ENCODE measurements at places on chromosomes 6 and 20.
A peak's percentile ranks its signal among the peaks of the same experiment; 100 is the strongest.

GRCh38 chr20:46512943-46513844 is at the start of gene ZNF334:
ZNF334 (minus strand) TSS chr20:46513559; CDS start chr20:46512102, 1,457 bp downstream.
- DNase-seq = peak; percentile 28

DNA sequence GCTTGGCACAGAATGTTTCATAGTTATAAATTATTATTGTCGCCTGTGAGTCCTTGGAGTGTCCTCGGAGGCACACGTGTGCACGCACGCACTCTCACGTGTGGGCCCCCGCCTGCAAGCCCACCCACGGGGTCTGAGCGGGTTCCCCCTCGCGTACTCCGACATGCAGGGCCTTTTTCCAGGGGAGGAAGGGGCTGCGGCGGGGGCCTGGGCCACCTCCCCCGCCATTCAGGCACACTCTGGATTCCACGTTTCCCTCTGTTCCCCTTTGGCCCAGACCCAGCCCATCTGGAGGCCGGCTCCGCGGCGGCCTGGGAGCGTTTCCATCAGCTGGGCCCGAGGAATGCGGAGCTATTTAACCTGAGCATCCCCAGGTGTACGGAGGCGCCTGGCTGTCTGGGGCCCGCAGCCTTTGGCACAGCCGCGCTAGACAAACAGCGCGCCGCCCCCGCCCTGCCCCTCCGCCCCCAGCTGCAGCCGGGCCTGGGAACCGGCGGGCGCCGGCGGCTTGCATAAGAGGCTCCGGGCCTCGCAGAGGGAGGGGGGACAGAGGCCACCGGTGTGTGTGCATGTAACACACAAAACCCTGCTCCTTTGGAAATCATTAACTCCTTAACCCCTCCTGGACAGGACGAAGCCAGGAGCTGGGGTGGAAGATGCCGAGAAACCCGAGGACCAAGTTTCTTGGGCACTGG is 3.3 kb downstream of the ID1 start:
- no peak for DNase-seq

- no peak for DNase-seq
Observed at GRCh38 chr6:43338243-43338642, 29.6 kb upstream of the CRIP3 start.

DNA sequence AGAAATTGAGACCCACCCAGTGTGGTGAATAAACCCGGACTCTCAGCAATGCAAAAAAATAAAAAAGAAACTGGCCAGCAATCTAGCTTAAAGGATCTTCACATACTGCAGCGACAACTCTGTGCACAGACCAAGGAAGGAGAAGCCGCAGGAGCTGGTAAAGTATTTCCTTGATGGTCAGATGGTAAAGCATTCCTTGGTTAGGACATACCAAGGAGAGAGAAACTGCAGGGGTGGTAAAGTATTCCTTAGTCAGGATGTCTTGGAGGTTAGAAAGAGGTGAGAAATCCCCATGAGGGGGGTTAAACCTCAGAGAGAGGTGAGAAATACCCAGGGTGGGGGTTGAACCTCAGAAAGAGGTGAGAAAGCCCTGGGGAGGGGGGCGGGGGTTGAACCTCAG is 86.8 kb downstream of the PLG start:
- DNase-seq = no peak

GRCh38 chr20:49415005-49415667 is 67.3 kb downstream of the KCNB1 start:
- DNase-seq = no peak

DNA sequence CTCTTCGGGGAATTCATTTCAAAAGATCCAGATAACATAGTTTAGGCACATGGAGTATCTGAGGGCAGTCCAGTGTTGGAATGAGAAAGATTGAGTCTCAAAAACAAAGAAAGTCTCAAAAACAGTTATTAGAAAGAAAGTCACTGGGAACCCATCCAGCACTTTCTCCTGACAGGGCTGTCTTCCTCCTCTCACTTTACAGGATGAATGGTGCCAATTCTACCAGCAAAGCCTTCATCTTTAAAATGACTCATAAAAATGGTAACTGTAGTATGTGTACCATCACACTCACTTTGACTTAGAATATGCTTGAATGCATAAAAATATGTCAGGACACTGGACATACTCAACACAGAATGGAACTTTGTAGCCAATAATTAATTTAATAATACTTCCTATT is 71.3 kb downstream of the SLC22A3 start:
- DNase-seq = no peak

DNA sequence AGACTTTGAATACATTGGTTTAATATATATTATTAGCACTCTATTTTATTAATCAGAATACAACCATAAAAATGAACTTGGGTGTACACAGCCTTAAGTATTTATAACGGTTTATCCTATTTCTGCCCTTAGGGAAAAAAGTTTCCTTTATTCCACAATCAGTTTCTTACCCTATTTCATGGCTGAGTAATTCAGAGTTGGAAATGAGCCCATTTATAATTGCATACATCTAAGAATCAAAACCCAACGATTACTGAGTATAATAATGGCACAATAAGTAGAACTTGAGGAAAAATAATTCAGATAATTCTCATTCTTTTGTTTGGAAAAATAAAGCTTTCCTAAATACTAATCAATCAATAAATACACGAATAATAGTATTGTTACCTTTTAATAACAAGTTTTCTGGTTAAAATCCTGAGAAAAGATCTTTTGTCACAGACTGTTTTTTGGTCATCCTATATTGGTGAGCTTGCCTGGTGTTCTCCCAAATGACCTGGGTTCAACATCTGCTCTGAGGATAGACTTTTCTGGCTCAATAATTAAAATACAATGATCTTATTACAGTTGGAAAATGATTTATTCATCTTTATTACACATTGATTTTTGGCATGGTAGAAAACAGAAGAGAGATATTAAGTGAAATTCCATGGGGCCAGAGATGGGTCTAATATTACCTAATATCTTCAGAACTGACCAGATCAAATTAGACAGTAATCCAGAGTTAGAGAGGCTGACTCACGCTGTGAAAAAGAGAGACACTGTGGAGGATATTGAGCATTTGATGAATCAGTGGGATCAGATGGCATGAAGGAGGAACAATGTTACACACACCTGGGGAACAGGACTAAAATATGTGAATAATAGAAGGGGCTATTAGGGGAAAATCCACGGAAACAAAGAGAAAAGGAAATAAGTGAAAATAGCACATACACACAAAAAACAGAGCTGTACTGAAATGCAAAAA is 162.1 kb upstream of the TBX18 start:
- DNase-seq = no peak

DNA sequence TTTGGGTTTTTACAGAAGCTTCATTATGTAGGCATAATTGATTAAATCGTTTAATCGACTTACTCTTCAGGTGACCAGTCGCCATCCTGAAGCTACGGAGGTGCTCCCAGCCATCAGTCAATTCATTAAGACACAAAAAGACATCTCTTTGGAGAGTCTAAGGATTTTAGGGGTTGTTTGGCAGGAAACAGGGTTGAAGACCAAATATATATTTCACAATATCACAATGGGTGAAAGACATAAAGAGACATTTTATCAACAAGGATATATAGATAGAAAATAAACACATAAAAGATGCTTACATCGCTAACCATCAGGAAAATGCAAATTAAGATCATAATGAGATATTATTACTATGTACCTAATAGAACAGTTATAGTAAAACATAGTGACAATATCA is 104.0 kb upstream of the SIRPG start:
- DNase-seq = no peak

DNA sequence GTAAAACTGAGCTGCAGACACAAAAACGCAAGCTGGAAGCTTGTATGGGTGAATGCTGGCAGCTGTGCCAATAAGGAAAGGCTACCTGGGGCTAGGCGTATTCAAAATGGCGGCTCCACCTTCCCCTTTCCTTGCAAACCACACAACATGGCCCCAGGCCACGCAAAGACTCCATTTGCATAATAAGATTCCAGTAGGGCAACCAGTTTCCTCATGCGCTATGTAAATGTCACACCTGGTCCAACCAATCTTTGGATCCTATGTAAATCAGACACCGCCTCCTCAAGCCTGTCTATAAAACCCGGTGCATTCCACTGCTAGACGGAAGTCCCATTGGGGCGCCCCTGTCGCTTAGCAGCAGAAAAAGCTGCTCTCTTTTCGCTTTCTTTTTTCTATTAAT is 505.9 kb upstream of the BTBD3 start:
- DNase-seq = no peak

DNA sequence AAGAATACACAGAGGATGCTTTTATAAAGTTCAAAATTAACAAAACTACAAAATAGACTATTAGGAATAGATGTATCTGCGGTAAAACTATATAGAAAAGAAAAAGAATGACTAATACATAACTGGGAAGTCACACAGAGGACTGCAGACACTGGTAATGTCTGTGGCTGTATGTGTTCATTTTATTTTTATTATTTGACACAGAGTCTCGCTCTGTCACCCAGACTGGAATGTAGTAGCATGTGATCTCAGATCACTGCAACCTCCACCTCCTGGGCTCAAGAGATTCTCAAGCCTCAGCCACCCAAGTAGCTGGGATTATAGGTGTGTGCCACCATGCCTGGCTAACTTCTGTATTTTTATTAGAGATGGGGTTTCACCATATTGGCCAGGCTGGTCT is 38.9 kb downstream of the ESF1 start:
- DNase-seq = no peak

- no peak for DNase-seq
Observed at GRCh38 chr20:23050076-23050838, 785 bp upstream of the THBD start.

- no peak for DNase-seq
Observed at GRCh38 chr20:6007529-6008103, 46.2 kb downstream of the LRRN4 start.

- no peak for DNase-seq
Observed at GRCh38 chr6:5827056-5827904, 179.4 kb downstream of the NRN1 start.

GRCh38 chr20:8808202-8808535 is 260.7 kb upstream of the PLCB4 start:
- DNase-seq = no peak

DNA sequence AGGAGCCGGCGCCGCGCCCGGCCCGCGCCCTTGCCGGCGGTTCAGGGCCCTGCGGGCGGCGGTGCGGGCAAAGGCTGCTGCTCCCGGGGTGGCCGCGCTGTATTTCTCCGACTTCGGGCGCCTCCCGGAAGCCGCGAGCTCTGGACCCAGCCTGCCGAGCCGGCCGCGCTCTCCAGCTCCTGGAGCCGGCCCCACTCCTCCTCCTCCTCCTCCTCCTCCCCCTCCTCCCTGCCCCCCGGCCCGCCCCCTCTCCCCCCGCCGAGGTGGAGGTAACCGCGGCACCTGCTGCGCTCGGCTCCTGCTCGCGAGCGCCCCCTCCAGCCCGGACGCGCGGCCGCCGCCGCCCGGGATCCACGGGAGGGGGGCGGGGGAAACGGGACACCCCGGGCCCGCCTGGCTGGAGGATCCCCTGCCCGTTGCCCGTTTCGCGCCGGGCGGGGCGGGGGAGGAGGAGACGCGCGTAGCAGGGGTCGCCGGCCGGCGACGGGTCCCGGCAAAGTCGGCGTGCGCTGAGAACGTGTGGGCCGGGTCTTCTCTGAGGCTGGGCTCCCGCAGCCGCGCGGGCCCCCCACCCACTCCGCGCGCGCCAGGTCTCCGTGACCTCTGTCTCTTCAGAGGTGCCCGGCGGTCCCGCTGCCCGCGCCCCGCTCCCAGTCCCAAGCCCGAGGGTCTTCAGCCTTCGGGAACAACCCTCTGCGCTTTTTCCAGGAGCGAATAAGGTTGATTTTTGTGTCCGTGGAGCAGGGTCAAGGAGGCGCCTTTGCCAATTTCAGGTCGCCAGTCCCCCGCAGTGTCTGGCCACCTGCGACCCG is at the start of gene SLC22A23:
Gene SLC22A23, minus strand, starts transcription at position 153 of the 812 bp plus-strand sequence. CDS start 491 bp downstream, outside the sequence.
- peak; percentile 64 for DNase-seq

DNA sequence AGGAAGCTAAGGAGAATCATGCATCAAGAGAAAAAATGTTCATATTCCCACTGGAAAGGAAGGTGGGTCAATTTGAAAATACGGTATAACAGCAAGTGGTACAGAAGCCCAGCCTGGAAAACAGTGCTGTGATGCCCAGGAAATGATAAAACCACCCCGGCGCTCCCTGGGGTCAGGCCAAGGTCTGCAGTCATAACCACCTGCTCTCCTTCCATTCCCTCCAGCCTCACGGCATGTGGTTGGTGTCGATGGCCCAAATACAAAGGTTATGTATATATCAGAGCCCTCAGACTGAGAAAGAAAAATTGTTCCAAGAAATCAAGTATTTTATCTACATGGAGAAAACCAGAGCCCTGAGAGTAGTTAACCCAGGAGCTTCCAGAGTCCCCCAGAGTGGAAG is 208.1 kb upstream of the CDYL start:
- no peak for DNase-seq

DNA sequence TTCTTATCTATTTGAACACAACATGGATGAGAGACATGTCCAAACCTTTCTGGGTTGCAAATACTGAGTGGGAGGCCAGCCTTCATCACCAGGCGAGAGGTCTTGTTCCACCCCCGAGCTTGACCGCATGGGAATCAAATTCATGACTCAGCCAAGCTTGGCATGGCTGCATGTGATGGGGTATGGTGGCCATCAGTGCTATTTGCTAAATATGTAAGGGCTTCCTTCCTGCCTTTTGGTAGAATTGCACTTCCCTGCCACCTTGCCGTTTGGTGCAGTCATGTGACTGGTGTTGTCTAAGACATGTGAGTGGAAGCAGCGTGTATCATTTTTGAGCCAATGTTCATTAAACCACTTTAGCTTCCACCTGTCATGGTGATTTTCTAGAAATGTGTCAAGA is 508.9 kb upstream of the SULF2 start:
- no peak for DNase-seq

DNA sequence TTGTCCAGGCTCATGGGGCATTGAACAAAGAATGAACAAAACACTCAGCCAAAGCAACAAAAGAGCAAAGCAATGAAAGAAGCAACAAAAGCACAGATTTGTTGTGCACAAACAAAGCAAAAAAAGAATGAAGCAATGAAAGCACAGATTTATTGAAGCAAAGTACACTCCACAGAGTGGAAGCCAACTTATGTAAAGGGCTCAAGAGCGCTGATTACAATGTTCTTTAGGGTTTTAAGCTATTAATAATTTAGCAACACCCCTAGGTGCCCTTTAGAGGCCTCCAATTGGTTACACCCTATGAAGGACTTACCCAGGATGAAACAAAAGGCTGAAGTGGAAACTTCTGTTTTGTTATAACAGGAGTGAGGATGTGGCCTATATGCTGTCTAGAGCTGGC is 179.2 kb upstream of the PROKR2 start:
- no peak for DNase-seq
